Cardiac muscle cell (in vitro differentiated cells and primary cell): ENCODE measurements at places on chromosomes 12 and 14. TPM values are rescaled to one million over a fixed set of nuclear protein-coding genes. Genes with fewer than 3 reads are reported as not detected.
A peak's percentile ranks its signal among the peaks of the same experiment; 100 is the strongest.

DNA sequence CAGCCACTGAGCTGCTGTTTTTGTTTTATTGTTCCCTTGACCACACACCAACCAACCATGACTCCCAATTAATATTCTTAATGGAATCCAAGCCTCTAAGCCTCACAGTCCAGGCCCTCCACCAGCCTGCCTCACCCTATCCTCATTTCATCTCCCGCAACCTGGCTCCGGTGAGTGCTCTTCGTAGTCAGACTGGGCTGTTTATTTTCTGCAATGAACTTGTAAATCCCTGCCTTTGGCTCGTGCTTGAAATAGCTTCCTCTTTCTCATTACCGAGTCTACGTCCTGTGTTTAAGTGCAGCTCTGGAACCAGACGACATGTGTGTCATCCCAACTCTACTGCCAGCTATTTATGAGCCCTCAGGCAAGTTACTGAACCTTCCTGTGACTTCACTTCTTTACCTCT is 12.4 kb upstream of the ETFBKMT start:
- no peaks in the 10 kb centered on the region for H3K36me3 ChIP-seq
- no peaks in the 10 kb centered on the region for H3K27me3 ChIP-seq
- peak overlapping the region; percentile 69 for H3K27ac ChIP-seq

- DNase-seq, result peak; percentile 82
- H3K27me3 ChIP-seq, result no peaks in the 10 kb centered on the region
- H3K27ac ChIP-seq, result no peak overlapping the region
These were observed 79.3 kb upstream of the TSPAN11 start for GRCh38 chr12:30847259-30847658.

DNA sequence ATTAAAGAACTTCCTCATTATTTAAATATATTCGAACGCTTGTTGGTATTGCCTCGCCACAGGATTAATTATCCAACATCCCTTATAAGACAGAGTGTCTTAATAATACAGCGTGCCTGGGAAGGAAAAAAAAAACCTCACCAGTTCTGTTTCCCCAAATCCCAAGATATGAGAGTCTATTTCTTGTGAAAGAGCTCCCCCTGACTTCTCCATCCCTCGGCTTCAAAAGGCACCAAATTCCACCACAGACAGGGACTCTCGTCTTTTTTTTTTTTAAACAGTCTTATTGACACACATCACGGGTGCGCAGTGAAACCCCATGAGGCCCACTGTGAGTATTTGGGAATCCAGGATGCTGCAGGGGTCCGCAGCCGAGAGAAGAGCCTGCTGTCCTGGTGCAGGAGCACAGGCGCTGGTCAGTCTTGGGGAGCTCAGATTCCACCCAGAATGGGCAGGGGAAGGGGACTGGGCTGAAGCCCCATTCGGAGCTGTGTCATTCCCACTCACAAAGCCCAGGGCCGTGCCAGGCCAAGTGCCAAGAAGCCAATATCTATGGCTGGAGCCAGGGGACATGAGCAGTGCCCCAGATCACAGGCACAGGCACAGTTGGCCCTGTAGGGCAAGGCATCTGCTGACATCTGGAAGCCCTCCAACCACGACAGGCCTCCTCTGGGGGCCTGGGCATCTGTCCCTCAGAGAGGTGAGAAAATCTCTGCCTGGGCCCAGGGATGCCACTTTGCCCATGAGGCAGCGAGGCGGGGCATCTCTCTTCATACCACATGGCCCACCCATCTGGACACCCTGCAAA is 71.9 kb downstream of the BCL11B start:
- peak; percentile 15 for DNase-seq
- H3K27me3 ChIP-seq, result no peaks in the 10 kb centered on the region
- no peak overlapping the region for H3K27ac ChIP-seq
- no peak overlapping the region for H3K4me3 ChIP-seq
- H3K36me3 ChIP-seq, result no peaks in the 10 kb centered on the region

The MYH6 gene
- 4,520 and 8,484 TPM in 2 replicates for total RNA-seq

DNA sequence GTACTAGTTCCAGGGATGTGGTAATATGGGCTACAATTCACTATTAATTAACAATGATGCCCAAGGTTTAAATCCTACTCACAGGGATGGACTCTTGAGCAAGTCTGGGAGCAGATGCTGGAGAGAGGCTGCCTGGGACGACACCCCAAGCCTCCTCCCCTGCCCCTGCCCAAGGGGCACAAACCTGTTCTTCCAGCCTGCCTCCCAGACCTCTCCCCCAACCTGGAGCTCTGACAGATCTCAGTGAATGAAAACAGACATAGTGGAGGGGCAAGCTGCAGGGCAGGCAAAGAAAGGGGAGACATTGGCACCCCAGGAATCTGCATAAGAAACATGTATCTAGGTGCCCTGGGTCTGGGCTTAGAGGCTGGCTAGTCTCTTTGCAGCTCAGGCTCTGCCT is 5.8 kb downstream of the KDM2B start:
- no peak overlapping the region for H3K4me3 ChIP-seq
- H3K27me3 ChIP-seq, result no peaks in the 10 kb centered on the region

The CLEC9A gene
- not detected in 2 replicates for total RNA-seq

The AREL1 gene
- total RNA-seq, result 14.9 and 28.9 TPM in 2 replicates

GRCh38 chr14:50452296-50452695 is 55.6 kb upstream of the CDKL1 start:
- no peak overlapping the region for H3K27ac ChIP-seq
- H3K27me3 ChIP-seq, result no peaks in the 10 kb centered on the region
- DNase-seq, result no peak
- H3K4me1 ChIP-seq, result no peaks in the 10 kb centered on the region
- peaks cover 43% of the 10 kb centered on the region for H3K36me3 ChIP-seq
- H3K4me3 ChIP-seq, result no peak overlapping the region

The SYCP3 gene
- total RNA-seq, result not detected in 2 replicates
